ENCODE measurements at places on chromosomes 3 and 15. TPM values are rescaled to one million over a fixed set of nuclear protein-coding genes. Genes with fewer than 3 reads are reported as not detected.

FMN1 gene
- total RNA-seq: 4.3 TPM

AHSG gene
- total RNA-seq: not detected

CYP8B1 gene
- total RNA-seq: not detected

TLR9 gene
- 0.13 TPM for total RNA-seq

HYAL1 gene
- 14.6 TPM for total RNA-seq

CFAP100 gene
- not detected for total RNA-seq

MNS1 gene
- 0.62 TPM for total RNA-seq

TEX55 gene
- total RNA-seq: not detected

- DNase-seq: no peak
These were observed 23.1 kb downstream of the STIMATE start for GRCh38 chr3:52874160-52874701.

DNA sequence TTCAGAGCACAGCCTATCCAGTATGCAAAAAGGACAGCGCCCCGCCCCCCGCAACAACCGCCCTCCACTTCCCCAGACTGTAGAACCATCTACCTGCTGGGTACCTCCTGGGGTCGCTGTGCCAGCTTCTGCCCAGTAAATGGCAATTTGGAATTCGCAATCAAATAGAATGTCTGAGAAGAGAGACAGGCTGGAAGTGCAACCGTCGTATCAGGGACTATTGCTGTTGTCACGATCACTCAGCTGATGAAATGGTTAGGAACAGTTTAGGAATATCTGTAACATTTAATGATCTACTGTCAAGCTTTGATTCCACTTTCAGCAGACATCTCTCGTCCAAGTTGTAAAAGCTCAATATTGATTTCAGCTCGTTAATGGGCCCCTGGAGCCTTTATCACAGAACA lies 13.3 kb upstream of the PARL start:
- DNase-seq: no peak

DNA sequence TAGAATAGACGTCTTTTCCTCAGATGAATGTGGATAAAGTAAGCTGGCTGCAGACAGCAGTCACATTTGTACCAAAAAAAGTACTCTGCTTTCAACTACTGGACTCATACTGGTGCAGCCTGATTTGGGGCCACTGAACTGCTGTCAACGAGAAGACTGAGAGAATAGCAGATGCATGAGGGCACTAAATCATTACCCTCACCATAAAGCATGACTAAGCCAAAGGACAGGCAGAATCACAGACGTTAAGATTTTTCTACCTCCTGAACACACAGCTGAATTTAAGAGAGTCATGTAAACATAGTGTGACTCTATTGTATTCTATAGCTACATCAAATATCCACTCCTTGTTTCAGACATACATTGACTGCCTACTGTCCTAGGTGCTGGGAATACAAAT lies 67.8 kb upstream of the CDAN1 start:
- DNase-seq: no peak

DNA sequence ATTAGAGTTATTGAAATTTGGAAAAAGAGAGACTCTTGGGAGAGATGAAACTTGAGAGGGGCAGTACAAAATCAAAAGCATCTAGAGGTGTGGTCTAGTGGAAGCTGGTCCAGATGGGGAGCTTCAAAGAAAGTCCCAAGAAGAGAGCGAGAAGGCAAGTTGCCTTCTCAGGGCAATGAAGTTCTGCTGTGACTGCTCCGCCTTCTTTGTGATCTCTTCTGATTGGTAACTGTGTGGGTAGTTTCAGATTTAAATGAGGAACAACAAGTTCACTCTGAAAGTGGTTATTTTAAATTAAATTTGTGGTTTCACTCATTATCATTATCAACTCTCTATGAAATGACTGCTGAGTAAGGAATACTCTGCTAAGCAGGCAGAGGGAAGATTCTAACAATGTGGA lies 233.3 kb downstream of the NLGN1 start:
- DNase-seq: no peak

- no peak for DNase-seq
These were observed 5.4 kb upstream of the RFX7 start for GRCh38 chr15:56249092-56249491.

DNA sequence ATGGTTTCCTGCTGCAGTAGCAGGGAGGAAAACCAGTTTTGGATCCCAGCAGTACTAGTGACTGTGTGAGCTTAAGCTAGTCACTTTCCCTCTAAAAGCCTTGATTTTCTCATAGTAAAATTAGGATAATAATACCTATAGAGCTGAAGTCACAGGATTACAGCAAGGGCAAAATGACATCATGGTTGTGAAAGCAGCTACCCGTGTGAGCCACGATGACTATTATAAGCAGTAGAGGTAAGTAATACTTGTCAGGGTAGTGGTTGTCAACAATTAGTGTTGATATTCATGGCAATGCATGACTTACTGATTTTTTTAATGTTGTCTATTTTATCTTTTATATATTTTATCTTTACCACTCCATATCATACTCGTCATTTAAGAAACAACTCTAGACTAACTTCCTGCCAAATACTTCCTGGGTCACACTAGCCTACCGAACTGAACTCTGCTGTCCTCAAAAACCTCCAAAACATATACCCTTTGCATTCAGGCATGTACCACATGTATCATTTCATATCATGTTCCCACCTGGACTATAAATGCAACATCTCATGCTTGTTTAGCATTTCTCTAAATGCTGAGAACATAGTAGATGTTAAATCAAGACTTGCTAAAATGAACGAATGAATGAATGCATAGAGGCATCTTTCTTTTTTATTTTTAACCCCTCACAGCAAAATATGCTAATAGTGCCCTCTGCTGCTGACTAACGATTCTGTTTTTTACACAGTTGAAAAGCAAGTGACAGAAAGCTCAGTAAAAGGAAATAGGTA lies 172.6 kb downstream of the P3H2 start:
- DNase-seq: no peak

GRCh38 chr3:108124337-108125152 lies 33.7 kb upstream of the CD47 start:
- no peak for DNase-seq

DNA sequence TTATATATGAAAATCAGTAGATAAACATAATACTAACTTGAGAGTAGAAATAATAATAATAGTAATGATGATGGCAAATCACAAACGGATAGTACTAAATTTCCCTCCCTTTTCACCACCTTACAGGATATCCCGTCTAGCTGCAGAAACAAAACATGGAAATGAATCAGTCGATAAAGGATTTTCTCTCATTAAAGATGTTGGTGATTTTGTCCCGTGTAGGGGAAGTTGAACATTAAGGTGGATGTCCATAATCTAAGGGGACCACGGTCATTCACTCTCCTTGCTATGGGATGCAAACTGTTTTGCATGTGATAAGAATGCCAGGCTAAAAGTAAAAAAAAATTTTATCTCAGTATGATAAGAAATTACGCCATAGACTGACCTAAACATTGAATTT lies 1027.7 kb upstream of the NR2F2 start:
- no peak for DNase-seq

DNA sequence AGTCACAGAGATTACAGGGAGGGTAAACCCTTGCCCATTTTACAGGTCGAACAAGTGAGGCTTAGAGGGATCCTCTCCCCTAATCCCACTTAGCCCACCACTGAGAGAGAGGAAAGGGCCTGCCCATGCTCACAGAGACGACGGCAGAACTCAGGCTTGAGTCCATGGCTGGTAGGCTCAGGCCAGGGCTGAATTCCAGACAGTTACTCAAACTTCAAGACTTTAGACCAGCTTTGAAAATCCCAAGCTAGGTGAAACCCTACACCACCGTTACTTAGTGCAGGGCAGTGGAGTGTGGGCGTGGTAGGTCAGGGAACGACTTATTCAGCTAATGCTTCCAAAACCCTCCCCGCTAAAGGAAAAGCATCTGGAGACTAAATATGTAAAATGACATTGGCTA lies 16.4 kb downstream of the GRIP2 start:
- peak; percentile 68 for DNase-seq

DNA sequence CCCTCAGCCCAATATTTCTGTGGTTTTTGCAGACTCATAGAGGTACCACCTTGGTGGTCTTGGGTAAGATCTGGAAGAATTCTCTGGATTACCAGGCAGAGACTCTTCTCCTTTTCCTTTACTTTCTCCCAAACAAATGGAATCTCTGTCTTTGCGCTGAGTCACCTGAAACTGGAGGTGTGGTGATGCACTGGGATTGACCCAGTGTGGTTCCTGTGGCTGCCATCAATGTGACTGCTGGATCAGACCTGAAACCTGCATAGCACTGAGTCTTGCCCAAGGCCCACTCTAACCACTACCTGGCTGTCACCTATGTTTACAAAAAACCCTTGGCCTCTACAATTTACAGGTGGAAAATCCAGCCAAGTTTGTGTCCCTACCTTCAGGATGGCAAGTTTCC lies 295.3 kb downstream of the RBMS3 start:
- no peak for DNase-seq

DNA sequence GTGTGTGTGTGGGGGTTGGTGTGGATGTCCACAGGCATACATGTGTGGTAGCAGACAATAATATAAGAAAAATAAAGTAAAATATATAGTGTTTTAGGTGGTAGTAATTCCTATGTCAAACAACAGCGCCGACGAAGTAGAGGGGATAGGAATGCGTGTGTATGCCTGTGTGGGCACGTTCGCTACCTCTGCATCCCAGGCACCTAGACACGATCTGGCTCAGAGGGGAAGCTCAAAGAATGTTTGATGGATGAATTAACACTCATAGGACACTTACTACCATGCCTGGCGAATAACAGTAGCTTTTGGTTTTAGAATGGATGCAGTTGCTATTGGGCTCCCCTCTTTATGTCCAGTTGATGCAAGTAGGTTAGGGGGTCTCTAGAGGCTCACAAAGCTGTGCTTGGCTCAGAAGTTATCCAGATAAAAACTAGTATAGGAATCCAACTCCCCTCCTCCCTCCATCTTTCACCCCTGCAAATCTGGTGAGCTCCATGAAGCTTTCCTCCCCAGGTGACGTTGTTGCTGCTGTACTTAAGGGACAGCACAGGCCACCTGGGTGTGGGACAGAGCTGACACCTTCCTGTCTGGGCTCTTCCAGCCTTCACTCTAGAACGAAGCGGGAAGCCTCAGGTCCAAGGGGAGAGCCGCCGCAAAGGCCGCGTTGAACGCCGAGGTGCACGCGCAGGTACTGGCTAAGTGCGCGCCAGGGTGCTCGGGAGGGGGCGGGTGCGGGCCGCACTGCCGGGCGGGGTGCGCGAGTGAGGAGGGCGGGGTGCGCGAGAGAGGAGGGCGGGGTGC lies 192.6 kb upstream of the LYSMD4 start:
- peak; percentile 25 for DNase-seq

DNA sequence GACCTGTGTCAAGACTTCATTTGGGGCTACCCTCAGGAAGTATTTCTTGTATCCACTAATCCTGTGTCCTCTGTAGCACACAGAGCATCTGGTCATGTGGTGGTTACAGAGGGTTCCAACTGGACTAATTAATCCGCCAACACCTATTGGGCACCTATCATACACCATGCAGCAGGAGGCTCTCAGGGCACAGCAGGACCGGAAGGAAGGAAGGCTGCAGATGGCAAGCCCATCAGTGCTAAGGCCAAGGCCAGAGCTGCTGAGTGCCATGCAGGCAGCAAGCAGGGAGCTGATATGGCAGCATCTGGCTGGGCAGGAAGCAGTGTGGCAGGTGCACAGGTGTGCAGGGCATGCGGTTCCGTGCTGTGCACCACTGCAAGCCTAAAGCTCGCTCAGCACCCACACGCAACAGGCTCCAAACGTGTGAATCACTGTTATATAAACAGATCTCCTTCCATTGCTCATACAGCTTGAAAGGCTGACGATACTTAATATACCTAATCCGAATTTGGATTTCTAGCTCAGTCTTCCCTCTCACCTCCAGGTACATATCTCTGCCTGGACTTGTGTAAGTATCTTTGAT lies 64.4 kb upstream of the SNRPA1 start:
- no peak for DNase-seq

DNA sequence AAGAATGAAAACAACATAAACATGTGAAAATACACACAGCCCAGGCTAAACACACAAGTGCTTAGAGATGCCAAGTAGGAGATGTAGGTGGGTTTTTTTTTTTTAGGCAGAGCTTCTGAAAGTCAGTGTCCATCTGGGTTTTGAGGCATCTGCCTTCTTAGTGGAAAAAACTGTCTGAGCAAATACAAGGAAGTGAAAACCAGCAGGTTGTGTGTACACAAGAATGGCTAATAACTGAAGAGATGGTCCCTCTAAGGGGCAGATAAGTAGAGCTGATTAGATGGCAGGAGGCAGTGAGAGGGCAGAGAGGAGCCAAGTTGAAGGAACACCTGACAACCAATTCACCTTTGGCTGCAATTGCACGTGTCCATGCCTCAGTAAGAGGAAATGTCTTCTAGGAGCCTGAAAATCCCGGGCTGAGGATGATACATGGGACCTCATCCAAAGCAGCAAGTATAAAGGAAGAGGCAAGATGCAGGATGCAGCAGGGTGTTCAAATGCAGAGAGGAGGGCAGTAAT lies 34.9 kb downstream of the CYP19A1 start:
- DNase-seq: no peak

- DNase-seq: peak; percentile 82
These were observed 133.3 kb downstream of the TBC1D2B start for GRCh38 chr15:77944002-77944867.

DNA sequence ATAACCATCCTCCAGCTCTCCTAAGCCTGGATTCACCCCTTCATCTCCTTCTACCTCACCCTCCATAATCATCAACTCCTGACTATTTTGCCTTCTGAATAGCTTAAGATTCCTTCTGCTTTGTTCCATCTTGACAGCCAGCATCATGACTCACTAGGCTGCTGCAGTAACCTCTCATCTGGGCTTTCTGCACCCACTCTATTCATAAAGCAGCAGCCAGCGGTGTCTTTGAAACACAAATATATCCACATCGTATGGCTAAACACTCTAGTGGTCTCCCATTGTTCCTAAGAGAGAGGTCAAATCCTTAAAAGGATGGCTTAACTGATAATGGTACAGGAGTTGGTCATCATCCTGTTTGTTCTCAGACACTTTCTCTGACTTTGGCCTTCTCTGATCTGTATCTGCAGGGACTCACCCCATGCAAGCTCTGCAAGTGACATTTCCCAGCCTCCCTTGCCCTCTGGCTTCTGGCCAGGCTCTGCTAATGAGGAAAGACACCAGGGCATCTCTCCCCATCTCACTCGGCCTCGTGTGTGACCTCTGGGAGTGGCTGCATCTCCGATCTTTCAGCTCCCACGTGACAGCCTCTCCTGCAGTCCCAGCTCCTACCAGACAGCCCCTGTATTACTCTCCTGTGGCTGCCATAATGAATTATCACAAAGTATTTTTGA lies 6.2 kb downstream of the GRK7 start:
- no peak for DNase-seq

GRCh38 chr3:112460519-112461195 lies 38.6 kb downstream of the BTLA start:
- DNase-seq: no peak

GRCh38 chr3:195761567-195762248 lies 40.9 kb downstream of the MUC20 start:
- no peak for DNase-seq

DNA sequence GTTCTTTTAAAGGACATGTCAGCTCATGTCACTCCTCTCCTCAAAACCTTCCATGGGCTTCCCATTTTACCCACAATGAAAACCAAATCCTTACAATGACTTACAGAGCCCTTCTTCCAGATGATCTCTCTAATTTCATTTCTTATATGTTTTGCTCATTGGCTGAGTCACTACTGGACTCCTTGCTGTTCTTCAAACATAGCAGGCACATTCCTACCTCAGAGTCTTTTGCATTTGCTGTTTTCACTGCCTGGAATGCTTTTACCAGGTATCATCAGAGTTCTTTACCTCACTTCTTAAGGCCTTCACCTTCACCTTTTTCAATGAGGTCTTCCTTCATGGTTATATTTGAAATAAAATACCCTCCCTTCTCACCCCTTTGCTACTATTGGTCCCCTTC lies 57.3 kb downstream of the NECTIN3 start:
- DNase-seq: no peak

- no peak for DNase-seq
These were observed 13.2 kb downstream of the ZDHHC3 start for GRCh38 chr3:44962621-44963393.

Measured in gastrocnemius medialis (tissue), 4 donors.